ENCODE measurements at places on chromosomes 1 and 21.
A peak's percentile ranks its signal among the peaks of the same experiment; 100 is the strongest.

GRCh38 chr1:96995351-96995750 is 273.8 kb downstream of the PTBP2 start:
- DNase-seq, result no peak

- DNase-seq, result no peak
Measured at GRCh38 chr1:244050835-244051444, at the start of gene ZBTB18. Gene ZBTB18, plus strand, starts transcription at chr1:244051283. Its CDS starts 149 bp downstream, at chr1:244051432.

DNA sequence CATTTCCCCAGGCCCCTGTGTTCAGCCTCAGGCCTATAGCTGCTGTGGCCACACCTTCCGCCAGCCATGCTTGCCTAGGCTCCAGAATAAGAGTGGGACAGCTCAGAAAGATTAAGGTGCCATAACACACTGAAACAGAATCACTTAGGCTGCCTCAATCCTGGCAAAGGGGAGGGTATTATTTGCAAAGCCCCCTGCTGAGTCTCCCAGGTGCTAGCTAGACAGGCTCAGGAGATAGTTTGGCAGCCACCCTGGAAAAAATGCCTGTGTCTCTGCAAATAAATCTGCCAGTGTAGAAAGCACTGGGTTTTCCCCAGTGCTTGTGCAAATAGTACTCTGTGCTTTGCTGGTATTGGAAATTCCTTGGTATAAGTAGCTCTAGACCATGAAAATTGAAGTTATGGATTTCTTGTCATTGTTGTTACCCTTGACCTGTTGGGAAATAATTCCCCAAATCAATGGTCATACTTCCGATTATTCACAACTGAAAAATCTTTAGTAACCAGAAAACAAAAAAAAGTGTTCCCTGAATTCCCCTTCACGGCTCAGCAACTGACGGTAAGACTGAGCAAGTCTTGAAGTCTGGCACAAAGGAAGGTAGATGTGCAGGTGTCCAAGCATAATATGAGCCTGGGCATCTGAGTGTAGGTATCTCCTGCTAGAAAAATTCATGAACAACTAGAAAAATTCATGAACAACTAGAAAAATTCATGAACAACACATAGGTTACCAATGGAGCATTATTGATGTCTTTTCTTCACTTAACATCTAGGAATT is 56.9 kb downstream of the PROX1 start:
- DNase-seq, result no peak

DNA sequence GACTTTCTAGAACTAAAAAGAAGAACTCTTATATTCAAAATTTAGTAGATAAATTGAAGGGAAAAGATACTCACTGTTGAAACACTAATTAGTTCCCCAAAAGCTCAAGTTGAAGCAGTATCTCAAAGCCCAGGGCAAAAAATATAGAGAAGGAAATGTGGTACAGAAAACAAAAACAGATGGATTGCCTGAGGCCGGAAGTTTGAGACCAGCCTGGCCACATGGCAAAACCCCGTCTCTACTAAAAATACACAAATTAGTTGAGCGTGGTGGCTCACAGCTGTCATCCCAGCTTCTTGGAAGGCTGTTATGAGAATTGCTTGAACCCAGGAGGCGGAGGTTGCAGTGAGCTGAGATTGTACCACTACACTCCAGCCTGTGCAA is 36.0 kb downstream of the FAM177B start:
- no peak for DNase-seq

DNA sequence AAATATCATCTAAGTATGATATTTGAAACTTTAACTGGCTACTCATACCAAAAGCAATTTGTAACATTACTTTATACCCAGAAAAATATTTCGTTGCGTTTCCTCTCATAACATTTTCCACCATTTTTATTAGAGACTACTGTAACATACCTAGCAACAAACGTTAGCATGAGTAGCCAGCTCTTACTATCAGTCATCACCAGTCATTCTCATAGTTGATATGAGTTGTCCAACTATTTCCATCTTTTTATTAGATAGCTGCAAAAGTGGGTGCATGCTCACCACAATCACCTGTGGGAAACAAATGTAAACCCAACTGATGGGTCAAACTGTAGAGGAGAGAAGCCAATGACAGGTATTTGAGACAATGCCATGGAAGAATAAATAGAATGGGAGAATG is 114.6 kb downstream of the AKT3 start:
- no peak for DNase-seq

- no peak for DNase-seq
Measured at GRCh38 chr1:174217248-174217647, 57.9 kb downstream of the RABGAP1L start.

DNA sequence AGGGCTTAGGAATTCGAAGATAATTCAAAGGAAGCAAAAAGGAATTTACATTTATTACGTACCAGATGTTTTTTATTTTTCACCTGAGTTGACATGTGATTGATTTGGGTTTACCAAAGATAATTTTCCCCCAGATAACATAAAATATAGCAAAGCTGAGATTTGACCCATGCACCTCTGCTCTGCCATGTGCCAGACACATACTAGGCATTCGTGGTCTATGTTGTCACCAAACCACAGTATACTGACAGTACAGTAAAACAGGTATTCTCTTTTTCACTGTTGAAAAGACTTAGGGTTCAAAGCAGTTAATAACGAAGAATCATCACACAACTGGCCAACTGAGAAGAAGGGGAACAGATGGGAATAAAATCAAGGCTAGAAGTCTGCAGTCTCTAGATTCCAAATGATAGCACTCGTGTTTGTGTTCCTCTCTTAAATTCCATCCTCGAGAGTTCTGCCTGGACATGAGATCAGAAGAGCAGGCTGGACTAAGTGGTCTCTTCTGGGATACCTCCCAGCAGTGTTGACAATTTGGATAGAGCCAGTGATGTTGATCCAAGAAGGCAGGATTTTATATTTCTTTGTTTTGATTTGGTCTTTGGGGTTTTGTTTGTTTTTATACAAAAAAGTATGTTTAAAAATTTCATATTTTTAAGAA is 85.3 kb upstream of the RAVER2 start:
- no peak for DNase-seq

GRCh38 chr1:63794939-63795378 is 21.1 kb downstream of the ROR1 start:
- DNase-seq, result no peak

DNA sequence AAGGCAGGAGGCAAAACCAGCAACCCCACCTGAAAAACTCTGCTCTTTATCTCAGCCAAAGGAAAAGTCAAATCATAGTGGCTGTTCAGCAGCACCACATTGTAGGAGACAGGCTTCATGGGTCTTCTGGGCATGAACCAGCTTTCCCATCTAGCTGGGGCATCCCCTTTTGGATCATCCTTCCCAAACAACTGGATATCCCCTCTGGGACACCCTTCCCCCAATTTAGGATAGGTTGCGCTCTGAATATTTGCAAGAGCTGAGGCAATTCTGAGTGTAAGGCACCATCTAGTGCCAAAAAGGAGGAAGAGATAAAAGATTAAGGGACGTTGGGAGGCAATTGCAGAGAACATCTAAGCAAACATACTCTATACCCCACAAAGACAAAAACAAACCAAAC is 295.8 kb downstream of the MATN1 start:
- no peak for DNase-seq

GRCh38 chr1:43348343-43348808 is 10.4 kb upstream of the CDC20 start:
- no peak for DNase-seq

- DNase-seq, result peak; percentile 21
Measured at GRCh38 chr1:154391086-154391770, 13.9 kb upstream of the IL6R start.

DNA sequence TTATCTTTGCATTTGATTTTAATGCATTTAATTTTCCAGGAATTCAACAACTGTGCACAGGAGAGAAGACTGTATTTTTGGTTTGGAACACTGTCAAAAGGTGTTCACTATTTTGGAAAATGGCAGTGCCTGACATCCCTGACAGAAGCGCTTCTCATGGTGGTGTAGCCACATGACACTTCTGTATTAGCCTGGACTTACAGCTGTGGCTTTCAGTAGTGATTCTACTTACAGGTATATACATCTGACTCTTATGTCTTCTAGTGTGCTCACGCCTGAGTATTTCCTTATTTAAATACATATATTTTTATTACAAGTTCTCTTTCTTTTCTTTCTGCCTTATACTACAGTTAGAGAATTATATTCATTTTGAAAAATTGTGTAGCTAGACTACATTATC is 52.3 kb upstream of the C8B start:
- DNase-seq, result no peak

DNA sequence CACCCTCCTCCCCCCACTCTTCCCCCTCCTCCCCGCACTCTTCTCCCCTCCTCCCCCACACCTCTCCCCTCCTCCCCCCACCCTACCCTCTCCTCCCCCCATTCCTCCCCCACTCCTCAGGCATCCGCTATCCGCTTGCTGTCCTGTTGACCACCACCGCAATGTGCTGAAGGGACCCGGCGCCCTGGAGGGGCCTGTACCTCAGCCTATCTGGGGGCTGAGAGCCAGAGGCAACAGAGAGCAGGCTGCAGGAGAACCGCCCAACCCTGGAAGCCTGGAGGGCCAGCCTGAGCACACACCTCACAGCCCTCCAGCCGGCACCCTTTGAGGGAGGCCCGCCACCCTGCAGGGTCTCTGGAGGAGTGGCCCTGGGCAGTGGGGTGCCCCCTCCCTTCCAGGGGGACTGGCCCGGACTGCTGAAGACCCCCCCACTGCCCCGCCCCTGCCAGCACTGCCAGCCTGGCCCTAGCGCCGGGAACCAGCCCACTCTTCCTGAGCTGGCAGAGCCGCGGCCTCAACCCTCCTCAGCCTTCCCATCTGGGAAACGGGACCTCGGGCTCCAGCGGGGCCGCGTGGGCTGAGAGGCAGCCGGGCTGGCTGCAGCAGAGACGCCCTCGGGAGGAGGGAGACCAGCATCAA is 1.2 kb downstream of the C1QTNF12 start:
- no peak for DNase-seq

DNA sequence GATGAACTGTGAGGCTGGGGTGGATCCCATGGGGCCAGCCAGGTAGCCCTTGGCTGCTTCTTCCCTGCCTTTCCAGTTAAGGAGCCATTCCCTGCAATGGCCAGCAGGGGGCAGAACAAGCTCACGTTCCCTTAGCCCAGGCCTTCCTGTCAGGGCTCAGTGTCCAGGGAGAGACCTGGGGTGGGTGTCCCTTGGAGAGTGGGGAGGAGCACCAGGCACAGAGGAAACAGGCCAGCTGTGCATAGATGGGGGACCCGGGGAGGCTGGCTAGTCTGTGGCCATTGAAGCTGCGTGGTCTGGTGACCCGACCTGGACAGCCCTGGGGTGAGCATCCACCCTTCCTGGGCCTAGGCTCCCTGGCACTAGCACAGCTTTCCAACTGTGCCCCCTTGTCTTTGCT is 13.2 kb upstream of the EPS8L3 start:
- peak; percentile 91 for DNase-seq

DNA sequence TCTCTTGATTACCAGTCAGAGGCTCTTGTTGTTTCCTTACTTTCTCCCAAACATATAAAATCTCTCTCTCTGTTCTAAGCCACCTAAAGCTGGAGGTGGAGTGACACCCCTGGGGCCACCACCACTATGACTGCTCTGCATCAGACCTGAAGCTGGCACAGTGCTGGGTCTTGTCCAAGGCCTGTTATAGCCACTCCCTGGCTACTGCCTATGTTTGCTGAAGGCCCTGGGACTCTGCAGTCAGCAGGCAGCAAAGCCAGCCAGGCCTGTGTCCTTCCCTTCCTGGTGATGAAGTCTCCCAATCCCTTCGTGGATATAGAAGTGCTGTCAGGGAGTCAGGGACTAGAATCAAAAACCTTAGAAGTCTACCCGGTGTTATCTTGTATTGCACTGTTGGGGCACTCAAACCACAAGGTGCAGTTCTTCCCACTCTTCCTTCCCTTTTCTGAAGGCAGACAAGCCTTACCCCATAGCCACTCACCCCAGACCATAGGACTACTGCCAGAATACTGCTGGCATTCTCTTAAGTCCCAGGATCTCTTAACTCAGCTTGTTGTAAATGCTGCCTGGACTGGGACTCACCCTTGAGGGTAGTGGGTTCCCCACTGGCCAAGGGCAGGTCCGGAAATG is 103.1 kb downstream of the RPS6KC1 start:
- DNase-seq, result no peak

GRCh38 chr1:167173516-167174184 is 47.0 kb upstream of the POU2F1 start:
- DNase-seq, result no peak

DNA sequence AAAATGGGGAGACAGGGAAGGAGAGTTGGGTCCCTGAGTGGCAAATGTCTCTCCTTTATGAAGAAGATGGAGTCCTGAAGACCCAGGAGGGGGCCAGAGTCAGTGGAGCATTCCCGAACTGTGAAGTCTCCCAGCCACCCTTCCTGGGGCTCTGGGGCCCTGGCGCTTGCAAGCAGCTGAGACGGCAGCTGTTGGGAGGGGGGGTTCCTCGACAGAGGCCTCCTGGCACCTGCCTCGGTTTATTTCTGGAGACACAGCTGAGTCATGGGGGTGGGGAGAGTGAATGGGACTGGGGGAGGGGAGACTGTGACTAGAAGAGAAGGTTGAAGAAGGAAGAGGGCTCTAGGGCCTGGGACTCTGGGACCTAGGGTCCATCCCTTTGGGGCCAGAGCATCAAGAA is 14.0 kb downstream of the NES start:
- no peak for DNase-seq

DNA sequence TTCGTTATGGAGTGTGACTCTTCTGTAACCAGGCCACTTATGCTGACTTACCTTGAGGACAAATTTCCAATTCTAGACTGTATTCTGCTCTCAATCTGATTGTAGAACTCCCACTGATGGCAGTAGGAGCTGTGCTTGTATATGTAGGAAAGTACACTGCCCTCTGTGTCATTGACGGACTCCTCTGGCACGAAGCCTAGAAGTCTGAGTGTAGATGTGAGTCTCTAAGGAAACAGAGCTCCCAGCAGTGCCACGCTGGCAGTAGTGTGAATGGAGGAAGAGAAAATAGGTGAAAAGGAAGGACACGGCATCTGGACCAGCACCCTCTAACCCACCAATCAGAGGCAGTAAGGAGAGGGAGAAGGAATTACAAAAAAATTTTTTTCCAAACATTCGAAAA is 130.4 kb upstream of the ADGRL2 start:
- DNase-seq, result no peak

GRCh38 chr1:22729400-22729773 is 18.7 kb downstream of the EPHB2 start:
- no peak for DNase-seq

GRCh38 chr1:14923727-14924452 is 229.7 kb upstream of the TMEM51 start:
- DNase-seq, result peak; percentile 74

DNA sequence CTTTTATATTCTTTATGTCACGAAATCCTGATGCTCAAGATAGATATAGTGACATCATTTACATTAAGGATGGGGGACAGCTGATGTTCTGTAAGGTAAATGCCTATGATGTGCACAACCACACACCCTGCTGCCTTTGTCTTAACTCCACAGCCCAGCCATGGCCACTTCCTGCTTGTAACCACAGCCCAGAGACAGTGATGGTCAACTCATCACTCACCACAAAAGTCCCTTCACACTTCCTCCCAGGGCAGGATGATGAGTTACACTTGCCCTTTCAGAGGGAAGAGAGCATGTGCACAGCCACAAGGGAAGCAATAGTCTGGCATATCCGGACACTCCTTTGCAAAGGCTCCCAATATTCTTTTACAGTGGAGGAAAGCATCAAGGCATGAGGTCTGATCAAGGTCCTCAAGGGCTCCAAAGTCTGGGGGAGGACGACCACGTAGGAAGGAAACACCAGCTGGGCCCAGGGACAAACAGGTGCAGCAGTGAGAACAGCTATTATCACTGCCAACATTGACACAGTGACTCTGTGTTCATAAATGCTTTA is 53.8 kb downstream of the PLPP3 start:
- no peak for DNase-seq

GRCh38 chr1:117499071-117499470 is 106.8 kb upstream of the TENT5C start:
- DNase-seq, result no peak
